ENCODE measurements at places on chromosomes 5 and 9. TPM values are rescaled to one million over a fixed set of nuclear protein-coding genes. Genes with fewer than 3 reads are reported as not detected.

DNA sequence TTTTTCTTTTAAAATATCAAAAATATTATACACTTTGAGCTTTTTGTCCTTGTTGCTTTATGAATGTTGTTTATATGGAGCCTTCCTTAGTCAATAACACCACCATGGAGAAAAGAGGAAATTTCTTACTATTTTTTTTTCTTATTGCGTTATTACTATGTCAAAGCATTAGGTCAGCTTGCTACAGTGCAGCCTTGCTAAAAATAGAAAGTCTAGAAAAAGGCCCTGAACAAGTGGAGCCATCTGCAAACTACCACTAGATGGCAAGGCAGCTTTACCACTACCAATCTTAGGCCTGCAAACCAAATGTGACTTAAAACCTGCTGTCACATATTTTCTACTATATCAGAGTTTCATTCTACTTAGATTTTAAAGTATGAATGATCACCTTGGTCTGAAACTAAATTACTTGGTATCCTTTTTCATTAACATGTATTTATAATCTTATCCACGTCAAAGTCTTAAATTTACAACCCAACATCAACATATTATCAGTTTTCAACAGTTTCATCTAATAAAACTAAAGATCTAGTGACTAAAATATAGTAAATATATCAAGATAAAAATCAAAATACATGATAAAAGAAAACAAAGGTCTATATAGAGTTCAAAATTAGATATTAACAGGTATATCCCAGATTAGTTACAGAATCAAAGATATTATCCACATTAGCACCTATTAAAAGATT lies 113.1 kb upstream of the ACOT12 start:
- no peaks in the 10 kb centered on the region for H3K27me3 ChIP-seq
- H3K4me1 ChIP-seq: no peaks in the 10 kb centered on the region
- H3K4me3 ChIP-seq: no peak overlapping the region
- no peaks in the 10 kb centered on the region for H3K36me3 ChIP-seq
- no peak overlapping the region for H3K27ac ChIP-seq

GRCh38 chr5:112127861-112128260 lies 291.2 kb downstream of the EPB41L4A start:
- no peak overlapping the region for H3K4me3 ChIP-seq
- H3K27ac ChIP-seq: no peak overlapping the region
- no peak for DNase-seq
- H3K4me1 ChIP-seq: no peaks in the 10 kb centered on the region
- H3K27me3 ChIP-seq: no peaks in the 10 kb centered on the region

GRCh38 chr9:133485531-133486260 lies 6.8 kb upstream of the SLC2A6 start:
- no peaks in the 10 kb centered on the region for H3K4me1 ChIP-seq
- no peak overlapping the region for H3K4me3 ChIP-seq
- H3K27me3 ChIP-seq: no peaks in the 10 kb centered on the region
- DNase-seq: no peak
- no peaks in the 10 kb centered on the region for H3K36me3 ChIP-seq

GRCh38 chr5:97471951-97472350 lies 288.9 kb upstream of the RIOK2 start:
- H3K4me1 ChIP-seq: no peaks in the 10 kb centered on the region
- H3K27me3 ChIP-seq: no peaks in the 10 kb centered on the region
- H3K27ac ChIP-seq: no peak overlapping the region
- DNase-seq: no peak
- peaks cover 3% of the 10 kb centered on the region for H3K36me3 ChIP-seq

GRM6 gene
- not detected for total RNA-seq

DNA sequence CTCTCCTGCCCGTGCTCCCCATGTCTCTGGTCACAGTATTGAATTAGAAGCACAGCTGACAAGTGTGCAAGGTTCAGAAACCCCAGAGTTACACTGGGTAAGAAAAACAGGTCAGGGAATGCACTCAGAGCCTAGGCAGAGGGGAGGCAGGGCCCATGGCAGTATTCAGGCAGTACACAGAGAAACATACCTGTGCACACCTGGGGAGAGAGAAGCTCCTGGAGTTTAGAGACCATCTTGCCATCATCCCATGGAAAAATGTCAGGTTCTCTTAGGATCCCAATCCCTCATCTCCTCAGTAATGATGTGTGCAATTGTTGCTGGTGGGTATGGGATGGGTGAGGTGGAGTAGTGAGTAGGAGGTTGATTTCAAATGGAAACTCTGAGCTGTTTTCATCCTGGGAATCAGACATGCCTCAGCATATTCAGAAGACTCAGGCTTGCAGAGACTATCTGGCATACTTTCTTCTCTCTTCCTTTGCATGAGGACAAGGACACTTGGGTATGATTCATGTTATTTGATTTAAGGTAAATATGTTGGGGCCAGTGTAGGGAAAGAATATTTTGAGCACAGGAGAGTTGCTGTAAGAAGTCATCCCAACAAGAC lies 228.5 kb downstream of the ESM1 start:
- H3K27me3 ChIP-seq: no peaks in the 10 kb centered on the region
- no peaks in the 10 kb centered on the region for H3K4me1 ChIP-seq
- no peaks in the 10 kb centered on the region for H3K36me3 ChIP-seq
- no peak overlapping the region for H3K4me3 ChIP-seq

COL15A1 gene
- not detected for total RNA-seq

- H3K4me3 ChIP-seq: no peak overlapping the region
- H3K27me3 ChIP-seq: no peaks in the 10 kb centered on the region
- H3K27ac ChIP-seq: no peak overlapping the region
- no peaks in the 10 kb centered on the region for H3K36me3 ChIP-seq
- no peak for DNase-seq
- H3K4me1 ChIP-seq: no peaks in the 10 kb centered on the region
Observed at GRCh38 chr9:69497816-69498215, 172.8 kb downstream of the ENTREP1 start.

GRCh38 chr9:3534614-3535404 lies 9.0 kb upstream of the RFX3 start:
- H3K4me1 ChIP-seq: no peaks in the 10 kb centered on the region
- H3K4me3 ChIP-seq: no peak overlapping the region
- no peak for DNase-seq
- peaks cover 9% of the 10 kb centered on the region for H3K36me3 ChIP-seq

CCNJL gene
- total RNA-seq: 26.9 TPM

RLN2 gene
- total RNA-seq: 3.6 TPM

DNA sequence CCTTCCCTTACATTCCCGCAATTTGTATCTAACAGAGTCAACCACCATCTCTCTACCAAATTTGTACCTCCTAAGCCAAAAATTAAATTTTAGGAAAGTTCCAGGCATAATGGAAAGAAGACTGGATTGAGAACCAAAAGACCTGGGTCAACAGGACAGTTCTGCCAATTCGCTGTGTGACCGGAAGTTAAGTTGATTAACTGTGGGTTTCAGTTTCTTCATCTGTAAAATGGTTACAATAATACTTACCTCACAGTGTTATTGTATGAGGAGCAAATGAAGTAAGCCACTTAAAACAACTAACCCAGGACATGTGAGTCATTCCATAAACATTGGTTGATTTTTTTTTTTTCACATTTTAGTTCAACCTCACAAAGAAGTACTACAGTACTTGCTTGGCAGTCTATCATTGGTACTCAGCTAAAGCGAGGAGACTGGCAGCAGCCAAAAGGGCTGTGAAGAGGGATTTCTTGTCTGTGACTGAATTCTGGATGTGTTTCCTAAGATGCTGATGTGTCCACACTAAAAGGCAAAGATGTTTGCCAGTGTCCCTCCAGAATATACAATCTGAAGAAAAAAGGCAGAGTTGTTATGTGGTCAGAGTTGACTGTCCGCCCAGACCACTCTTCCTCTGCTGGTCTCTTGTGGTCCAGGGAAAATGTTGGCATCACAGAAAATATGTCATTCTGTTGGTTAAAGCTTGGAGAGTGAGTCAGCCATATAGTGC lies 198.6 kb downstream of the TLE1 start:
- no peak for DNase-seq
- no peaks in the 10 kb centered on the region for H3K4me1 ChIP-seq
- no peak overlapping the region for H3K27ac ChIP-seq
- H3K27me3 ChIP-seq: no peaks in the 10 kb centered on the region
- no peaks in the 10 kb centered on the region for H3K36me3 ChIP-seq

DNA sequence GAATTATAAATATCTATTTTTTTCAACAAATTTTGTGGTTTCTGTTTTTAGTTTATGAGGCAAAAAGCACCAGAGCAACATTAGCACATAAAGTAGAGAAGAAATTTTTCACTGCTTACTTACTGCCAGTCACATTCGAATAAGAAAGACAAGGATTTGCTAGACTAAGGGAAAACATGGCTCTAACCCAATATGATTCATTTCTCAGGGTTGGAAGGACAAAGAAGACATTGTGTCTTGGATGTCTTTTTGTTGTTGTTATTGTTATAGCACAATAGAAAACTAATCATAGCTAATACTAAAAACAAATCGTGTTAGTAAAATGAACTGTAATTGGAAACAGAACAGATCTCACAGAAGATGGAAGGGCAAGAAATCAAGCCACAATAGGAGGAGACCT lies 90.9 kb upstream of the SLCO6A1 start:
- H3K27me3 ChIP-seq: no peaks in the 10 kb centered on the region
- no peak overlapping the region for H3K27ac ChIP-seq
- H3K4me1 ChIP-seq: 0 out of 2 replicates have a peak, but pooled peaks cover 2% of the 10 kb centered on the region
- H3K4me3 ChIP-seq: no peak overlapping the region
- peaks cover 20% of the 10 kb centered on the region for H3K36me3 ChIP-seq

DNA sequence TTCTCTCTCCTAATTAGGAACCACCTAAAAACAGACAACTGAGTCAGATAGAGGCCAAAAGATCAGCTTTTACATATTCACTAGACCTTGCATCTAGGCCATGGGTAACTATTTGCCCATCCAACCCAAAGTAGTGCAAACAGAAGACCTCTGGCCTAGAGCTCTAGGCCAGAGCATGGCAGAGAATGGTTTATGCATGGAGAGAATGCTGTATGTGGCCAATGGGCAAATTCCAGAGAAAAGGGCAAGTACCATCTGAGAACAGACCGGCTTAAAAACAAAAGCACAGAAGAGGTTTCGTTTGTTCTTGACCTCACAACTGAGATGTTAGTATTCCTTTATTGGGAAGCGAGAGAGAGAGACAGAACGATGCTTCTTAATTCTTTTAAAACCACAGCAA lies 151.7 kb upstream of the RFX3 start:
- no peak for DNase-seq
- H3K27ac ChIP-seq: no peak overlapping the region
- H3K4me3 ChIP-seq: no peak overlapping the region
- H3K36me3 ChIP-seq: no peaks in the 10 kb centered on the region

CENPK gene
- 41.6 TPM for total RNA-seq

DNA sequence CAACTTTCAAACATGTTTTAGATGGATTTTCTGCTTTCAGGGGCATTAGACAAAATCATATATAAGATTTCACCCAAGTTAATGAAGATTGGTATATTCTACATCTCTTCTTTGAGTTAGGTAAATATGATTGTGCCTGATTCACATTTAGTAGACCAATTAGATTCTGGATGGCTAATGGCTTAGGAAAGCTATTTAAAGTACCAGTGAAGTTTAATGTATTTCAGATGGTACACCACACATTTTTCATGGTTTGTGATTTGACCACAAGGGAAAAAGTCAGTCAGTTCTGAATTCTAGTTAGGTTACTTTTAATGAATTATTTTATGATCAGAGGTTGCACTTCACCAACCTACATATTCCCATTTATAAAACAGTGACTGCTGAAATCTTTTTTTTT lies 409.7 kb downstream of the ADGRV1 start:
- H3K27me3 ChIP-seq: no peaks in the 10 kb centered on the region
- H3K27ac ChIP-seq: no peak overlapping the region
- DNase-seq: no peak
- no peaks in the 10 kb centered on the region for H3K4me1 ChIP-seq

HDAC3 gene
- total RNA-seq: 98.5 TPM

DNA sequence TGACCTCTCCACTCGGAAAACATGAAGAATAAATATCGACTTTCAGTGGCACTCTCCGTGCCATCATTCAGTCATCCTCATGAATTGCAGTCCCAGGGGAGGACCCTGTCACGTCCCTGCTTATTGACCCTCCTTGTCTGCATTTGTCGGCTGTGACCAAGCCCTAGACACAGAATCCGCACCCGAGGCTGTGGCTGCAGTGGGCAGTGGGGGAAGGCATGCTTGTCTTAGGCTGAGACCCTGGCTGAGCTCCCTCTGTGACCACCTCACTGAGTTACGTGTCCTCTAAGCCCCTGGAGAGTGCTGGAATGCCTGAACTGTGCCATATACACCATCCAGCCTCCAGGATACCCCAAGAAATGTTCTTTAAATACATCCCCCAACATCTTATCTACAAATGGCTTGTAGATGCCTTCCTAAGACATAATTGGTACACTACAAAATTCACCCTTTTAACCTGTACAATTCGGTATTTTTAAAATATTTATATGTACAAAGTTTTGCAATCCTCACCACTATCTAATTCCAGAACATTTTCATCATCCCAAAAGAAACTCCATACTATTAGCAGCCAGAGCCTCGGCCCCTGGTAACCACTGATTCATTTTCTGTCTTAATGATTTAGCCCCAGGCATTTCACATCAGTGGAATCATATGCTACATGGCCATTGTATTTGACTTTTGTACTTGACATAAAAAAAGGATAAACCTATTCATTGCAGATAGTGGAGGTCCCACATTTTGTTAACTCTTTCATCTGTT lies 80.8 kb upstream of the ICE1 start:
- H3K4me3 ChIP-seq: no peak overlapping the region
- no peaks in the 10 kb centered on the region for H3K36me3 ChIP-seq
- DNase-seq: no peak
- H3K27ac ChIP-seq: no peak overlapping the region

GRCh38 chr5:168781941-168782571 lies 202.9 kb upstream of the PANK3 start:
- no peaks in the 10 kb centered on the region for H3K27me3 ChIP-seq
- no peaks in the 10 kb centered on the region for H3K36me3 ChIP-seq
- DNase-seq: peak; percentile 39
- H3K4me3 ChIP-seq: no peak overlapping the region
- H3K4me1 ChIP-seq: 0 out of 2 replicates have a peak, but pooled peaks cover 3% of the 10 kb centered on the region
- no peak overlapping the region for H3K27ac ChIP-seq

DNA sequence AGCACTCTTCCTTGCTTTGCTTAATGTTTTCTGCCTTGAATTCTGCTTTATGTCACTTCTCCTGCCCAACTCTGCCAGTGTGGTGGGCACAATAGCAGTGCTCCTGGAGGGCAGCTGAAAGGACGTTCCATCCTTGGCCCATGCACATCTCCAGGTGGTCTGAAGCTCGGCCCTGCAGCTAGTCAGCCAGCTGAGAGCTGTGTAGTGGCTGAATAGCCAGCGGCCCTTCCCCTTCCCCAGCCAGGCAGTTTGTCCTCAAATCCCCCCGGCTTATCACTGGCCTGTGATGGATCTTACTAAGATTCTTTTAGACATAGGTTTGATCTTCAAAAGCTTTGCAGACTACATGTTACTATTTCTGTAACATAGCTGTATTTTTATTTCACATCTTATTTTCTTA lies 42.7 kb upstream of the ANGPTL2 start:
- H3K4me3 ChIP-seq: no peak overlapping the region
- H3K27ac ChIP-seq: no peak overlapping the region
- no peak for DNase-seq
- H3K36me3 ChIP-seq: no peaks in the 10 kb centered on the region
- no peaks in the 10 kb centered on the region for H3K4me1 ChIP-seq
